ENCODE measurements at places on chromosomes 3 and 15.

- DNase-seq: no peak
Observed at GRCh38 chr15:101444807-101445508, 44.5 kb downstream of the PCSK6 start.

DNA sequence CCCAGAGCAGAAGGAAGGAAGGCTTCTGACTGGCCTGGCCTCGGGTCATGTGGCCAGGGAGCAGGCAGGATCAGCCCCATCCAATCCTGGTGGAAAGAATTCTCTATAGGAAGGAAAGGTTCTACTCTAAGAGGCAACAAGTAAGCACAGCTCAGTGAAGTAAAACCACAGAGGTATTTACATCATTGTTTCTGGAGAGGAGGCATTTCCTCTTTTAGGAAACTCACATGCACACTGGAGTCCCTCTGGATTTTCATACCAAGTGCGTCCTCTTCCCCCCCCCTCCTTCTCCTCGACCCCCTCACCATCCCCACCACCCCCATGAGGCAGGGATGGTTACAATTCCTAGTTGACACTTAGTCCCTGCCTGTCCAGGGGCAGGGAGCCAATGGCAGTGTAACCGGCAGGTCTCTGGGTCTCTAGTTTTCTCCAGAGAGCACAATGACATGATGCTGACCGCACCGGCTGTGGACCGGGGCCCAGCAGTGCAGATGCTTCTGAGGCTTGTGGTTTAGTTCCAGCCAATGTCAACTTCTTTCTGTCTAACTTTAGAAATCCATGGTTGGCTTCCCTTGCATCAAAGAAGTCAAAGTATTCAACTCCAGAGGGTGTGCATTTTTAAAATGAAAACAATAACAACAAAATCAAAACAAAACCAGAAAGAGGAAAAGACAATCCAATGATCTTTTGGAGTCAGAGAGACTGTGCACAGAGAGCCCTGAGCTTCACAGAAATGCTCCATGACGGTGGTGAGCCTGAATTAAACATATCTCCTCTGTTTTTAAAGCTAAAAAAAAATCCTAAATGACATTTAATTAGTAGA lies 230.3 kb upstream of the TLE3 start:
- peak; percentile 9 for DNase-seq

DNA sequence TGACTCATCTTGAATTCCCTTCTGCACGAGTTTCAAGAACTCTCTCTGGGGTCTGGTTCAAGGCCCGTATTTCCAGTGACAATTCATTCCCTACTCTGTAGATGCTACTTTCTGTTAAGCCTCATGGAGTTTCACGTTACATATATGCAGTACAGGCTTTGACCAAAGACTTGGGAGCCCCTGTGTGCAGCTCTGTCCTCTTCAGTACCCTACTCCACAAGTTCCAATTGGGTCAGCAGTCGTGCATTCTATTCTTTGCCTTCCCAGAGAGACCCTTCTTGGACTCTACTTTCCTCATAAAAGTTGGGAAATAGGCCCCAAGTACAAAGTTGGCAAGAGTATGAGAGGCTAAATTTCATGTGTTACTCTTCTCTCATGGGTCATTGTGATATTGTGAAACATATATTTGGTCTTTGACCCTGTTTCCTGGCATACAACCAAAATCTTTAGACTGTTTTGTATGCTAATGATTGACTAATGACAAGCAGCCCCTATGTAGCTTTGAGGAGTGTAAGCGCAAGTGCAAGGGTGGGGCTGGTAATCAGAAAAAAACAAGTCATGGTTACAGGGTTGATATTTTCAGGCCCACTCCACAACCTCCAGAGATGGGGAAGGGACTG lies 15.0 kb upstream of the CCDC50 start:
- DNase-seq: no peak

DNA sequence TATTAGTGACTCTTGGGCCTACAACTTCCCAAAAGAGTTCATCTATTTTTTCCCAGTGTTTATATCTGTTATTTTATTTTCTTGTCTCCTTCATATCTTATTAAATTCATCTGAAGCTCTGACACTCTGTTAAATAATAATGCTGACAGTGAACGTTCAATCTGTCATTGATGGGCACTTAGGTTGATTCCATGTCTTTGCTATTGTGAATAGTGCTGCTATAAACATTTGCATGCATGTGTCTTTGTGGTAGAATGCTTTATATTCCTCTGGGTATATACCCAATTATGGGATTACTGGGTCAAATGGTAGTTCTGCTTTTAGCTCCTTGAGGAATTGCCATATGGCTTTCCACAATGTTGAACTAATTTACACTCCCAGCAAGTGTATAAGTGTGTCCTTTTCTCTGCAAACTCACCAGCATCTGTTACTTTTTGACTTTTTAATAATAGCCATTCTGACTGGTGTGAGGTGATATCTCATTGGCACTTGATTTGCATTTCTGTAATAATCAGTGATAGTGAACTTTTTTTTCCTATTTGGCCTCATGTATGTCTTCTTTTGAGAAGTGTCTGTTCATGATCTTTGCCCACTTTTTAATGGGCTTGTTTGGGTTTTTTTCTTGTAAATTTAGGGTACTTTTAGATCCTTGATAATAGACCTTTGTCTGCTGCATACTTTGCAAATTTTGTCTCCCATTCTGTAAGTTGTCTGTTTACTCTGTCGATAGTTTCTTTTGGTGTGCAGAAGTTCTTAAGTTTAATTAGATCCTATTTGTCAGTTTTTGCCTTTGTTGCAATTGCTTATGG lies 122.5 kb downstream of the LEKR1 start:
- DNase-seq: peak; percentile 16

DNA sequence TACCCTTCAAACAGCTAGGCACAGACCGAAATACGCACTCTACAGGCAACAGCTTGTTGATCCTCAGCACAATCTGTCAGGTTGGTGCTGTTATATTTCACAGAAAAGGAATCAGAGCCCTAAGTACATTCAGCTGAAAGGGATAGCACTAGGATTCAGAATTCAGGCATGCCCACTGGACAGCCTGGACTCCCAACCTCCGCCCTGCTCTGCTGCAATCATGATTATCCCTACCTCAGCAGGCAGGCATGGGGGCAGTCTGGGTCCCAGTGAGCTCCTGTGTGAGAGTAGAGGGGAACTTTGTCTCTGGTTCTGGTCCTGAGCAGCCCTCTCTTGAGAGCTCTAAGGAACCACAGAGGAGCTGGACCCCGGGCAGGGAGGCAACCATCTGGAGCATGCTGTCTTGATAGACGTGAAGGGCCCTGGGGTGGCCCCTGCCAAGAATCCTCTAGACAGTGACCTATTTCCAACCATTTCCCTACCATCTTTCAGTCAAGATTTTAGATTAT lies 23.4 kb upstream of the NOX5 start:
- no peak for DNase-seq

DNA sequence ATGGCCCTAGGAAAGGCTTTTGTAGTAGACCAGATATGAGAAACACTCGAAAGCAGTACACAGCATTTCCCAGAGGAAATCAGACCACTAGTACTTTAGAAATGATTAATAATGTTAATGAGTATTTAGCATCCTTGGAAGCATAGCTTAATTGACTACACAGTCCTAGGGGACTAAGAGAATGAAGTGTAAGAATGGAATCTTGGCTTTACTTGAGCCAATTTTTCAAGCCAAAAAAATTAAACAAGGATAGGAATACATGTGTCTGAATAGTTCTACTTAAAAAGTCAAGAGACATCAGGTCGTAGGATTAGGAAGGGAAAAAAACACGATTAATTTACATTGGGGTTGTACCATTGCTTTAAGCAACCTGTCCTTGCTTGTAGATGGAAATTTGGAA lies 38.2 kb downstream of the DPPA2 start:
- DNase-seq: no peak
